Cardiac septum (tissue), 1 donor: ENCODE measurements at places on chromosomes 7 and 10. TPM values are rescaled to one million over a fixed set of nuclear protein-coding genes. Genes with fewer than 3 reads are reported as not detected.

SLC29A3 gene
- total RNA-seq, result 1.6 TPM

TRIM73 gene
- total RNA-seq, result 1.4 TPM

CYP2C8 gene
- not detected for total RNA-seq

SLC26A5 gene
- total RNA-seq, result not detected

MMP21 gene
- not detected for total RNA-seq

RTKN2 gene
- 0.03 TPM for total RNA-seq

ZPBP gene
- total RNA-seq, result not detected

TMEM139 gene
- 6.9 TPM for total RNA-seq

TUBAL3 gene
- total RNA-seq, result 0.40 TPM

CCDC172 gene
- not detected for total RNA-seq

AGR3 gene
- not detected for total RNA-seq

NUTM2E gene
- not detected for total RNA-seq

MYO3A gene
- total RNA-seq, result not detected

SLC26A3 gene
- total RNA-seq, result not detected

PAX4 gene
- total RNA-seq, result not detected

PLAC9 gene
- total RNA-seq, result 30.4 TPM

CARD11 gene
- total RNA-seq, result 0.32 TPM

DIP2C gene
- 28.8 TPM for total RNA-seq

MLXIPL gene
- total RNA-seq, result 0.65 TPM

HOXA11 gene
- not detected for total RNA-seq

CPN1 gene
- total RNA-seq, result not detected

ATRNL1 gene
- total RNA-seq, result 25.8 TPM

SRPK2 gene
- total RNA-seq, result 37.8 TPM

MALRD1 gene
- 0.40 TPM for total RNA-seq

MCM10 gene
- total RNA-seq, result 0.22 TPM

FAM25C gene
- not detected for total RNA-seq

SPDYE2B gene
- not detected for total RNA-seq

ERVW-1 gene
- not detected for total RNA-seq

PCLO gene
- total RNA-seq, result 3.2 TPM

CDK14 gene
- 25.7 TPM for total RNA-seq

SLC13A1 gene
- total RNA-seq, result not detected

PPIF gene
- total RNA-seq, result 115 TPM

HIPK2 gene
- total RNA-seq, result 218 TPM

ABLIM1 gene
- total RNA-seq, result 473 TPM

TRIM8 gene
- 99.6 TPM for total RNA-seq
